Stimulated activated CD8-positive, alpha-beta memory T cell treated with anti-CD3 and anti-CD28 coated beads, Interleukin-2, amount 100 ng/mL, for 1 hour (primary cell): ENCODE measurements at places on chromosomes 5 and 9.

GRCh38 chr9:112764837-112765236 is 14.3 kb downstream of the SNX30 start:
- DNase-seq, result no peak

GRCh38 chr9:94882966-94883641 is 156.6 kb downstream of the AOPEP start:
- no peak for DNase-seq

- DNase-seq, result no peak
Observed at GRCh38 chr5:78552729-78553342, 95.7 kb downstream of the LHFPL2 start.

- no peak for DNase-seq
Observed at GRCh38 chr9:126673689-126674364, 60.1 kb downstream of the LMX1B start.

GRCh38 chr5:174606646-174607045 is 117.7 kb upstream of the MSX2 start:
- no peak for DNase-seq

DNA sequence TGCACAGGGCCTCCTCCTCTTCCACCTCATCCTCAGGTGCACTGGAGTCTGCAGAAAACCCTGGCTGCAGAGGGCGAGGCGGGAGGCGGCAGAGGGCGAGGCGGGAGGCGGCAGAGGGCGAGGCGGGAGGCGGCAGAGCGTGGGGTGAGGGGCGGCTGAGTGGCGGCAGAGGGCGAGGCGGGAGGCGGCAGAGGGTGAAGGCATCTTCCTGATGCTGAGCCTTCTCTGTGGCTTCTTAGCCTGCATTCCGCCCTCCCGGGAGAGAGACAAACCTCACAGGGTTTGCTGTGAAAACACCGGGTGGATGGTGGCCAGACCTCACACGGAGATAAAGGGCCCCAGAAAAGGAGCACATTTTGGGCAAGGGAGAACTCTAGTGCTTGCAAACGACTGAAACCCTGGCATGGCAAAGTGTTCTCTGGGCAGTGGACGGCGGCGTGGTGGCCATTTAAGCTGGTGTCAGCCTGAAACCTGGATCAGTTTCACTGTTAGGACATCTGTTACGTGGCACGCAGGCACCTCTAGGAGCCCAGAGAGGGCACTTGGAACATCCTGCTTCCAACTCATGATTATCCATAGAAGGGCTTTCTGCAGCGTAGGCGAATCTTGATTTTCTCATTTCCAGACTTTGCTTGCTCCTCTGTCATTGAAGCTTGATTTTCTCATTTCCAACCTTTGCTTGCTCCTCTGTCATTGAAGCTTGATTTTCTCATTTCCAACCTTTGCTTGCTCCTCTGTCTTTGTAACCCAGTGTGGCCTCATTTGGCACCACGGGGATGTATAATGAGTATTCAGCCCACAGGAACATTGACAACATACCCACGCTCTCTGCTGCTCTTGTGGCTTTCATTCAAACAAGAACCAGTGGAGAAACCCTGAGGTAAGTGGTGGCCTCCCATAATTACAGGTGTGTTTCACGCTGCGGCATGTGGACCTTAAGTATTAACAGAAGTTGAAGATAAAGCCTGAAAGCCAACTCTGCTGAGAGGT is 16.3 kb upstream of the PLEKHG4B start:
- DNase-seq, result no peak

DNA sequence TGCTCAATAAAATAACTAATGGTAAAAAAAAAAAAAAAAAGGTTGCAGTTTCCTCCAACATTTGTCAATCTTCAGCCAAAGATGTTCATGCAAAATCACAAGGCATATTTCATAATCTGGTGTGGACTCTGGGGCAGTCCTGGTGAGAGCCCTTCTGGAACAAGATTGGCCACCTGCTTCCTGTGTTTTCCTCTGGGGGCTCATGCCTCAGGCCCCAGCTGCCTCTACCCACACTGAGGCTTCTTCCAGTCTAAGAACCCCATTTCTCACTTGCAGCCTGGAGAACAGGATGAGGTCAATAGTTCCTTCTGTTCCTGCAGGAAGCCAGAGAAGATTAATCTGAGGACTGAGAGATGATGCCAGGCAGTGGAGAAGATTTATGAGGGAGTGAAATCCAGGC is 492.6 kb upstream of the BRINP1 start:
- no peak for DNase-seq

DNA sequence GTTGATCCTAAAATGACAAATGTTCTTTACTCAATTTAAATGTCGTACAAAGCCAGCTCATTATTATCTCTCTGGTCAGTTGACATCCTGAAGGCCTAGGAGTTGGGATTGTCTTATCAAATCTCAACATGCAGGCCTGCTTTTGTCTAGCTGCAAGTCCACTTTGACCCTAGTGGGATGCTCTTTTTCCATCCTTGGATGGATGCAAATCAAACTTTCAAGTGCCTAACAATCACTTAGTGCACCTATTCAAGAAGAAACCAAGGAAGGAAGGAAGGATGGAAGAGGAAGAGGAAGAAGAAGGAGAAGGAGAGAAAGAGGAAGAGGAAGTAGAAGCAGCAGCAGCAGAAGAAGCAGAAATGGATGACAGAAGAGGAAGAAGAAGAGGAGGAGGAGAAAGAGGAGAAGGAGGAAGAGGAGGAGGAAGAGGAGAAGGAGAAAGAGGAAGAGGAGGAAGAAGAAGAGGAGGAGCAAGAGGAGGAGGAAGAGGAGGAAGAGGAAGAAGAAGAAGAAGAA is 109.6 kb downstream of the PIK3R1 start:
- DNase-seq, result no peak

- DNase-seq, result no peak
Observed at GRCh38 chr5:57524348-57525060, 41.9 kb upstream of the ACTBL2 start.

DNA sequence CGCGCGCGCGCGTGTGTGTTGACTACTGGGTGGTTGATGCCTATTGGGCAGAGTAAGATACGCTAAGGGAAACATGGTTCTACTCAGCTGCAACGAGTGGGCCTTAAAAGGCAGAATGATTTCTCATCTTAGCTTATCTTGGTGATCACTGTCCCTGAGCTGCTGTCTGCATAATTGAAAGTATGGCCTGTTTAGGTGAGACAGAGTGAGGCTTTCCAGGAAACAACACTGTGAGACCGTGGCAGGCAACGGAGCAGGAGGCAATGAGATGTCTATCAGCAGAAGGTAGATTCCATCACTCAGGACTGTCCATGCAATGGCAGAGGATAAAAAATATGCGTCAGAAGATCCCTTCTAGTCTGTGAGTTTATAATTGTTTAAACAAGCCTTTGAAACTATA is 277.2 kb downstream of the TRIM32 start:
- no peak for DNase-seq
